Lower lobe of right lung (tissue), 2 donors: ENCODE measurements at places on chromosomes 7 and 10. TPM values are rescaled to one million over a fixed set of nuclear protein-coding genes. Genes with fewer than 3 reads are reported as not detected.

DNA sequence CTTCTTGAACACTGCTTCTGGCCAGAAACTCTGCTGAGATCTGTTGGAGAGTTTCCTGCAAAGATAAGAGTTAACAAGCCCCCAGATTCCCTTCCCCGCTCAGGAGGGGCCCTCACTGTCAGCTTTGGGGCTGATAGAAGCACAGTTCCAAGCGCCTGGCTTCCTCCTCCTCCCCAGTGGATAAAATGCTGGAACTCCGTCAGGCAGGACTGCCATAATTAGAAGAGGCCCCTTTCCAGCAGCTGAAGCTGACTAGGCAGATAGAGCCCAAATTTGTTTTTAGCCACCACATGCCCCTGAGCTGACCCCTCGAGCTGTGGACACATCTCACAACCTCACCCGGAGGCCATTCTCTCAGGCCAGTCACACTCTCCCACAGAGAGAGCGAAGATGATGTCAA lies 89.4 kb downstream of the TBXAS1 start:
- no peak overlapping the region for H3K27ac ChIP-seq
- H3K36me3 ChIP-seq = peaks cover 5% of the 10 kb centered on the region
- no peak overlapping the region for H3K4me3 ChIP-seq
- DNase-seq = no peak

DNA sequence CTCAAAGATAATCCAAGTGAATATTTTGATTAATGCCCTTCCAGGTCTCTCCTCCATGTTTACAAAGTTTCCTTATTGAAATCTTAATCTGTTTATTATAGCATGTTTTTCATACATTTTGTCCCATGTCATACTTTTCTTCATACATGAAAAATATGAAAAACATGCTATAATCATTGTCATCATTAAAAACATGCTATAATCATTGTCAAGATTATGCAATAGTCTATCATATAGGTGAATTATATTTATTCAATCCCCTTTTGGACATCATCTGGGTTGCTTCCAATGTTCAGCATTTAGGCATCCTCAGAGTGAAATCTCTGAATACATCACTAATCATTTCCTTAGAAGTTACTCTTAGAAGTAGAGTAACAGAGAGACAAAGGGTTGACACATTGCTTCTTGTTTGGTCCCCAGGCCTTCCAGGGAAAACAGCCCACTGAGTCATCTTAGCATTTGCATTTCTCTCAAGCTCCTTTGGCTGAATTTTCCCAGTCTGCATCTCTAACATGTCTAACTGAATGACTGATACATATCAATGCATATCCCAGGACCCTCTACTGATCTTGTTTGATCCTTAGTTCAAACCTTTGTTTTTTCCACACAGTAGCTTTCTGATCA lies 87.0 kb downstream of the SGMS1 start:
- H3K4me3 ChIP-seq = no peak overlapping the region
- no peak overlapping the region for H3K27ac ChIP-seq
- H3K36me3 ChIP-seq = no peaks in the 10 kb centered on the region
- peaks cover 7% of the 10 kb centered on the region for H3K4me1 ChIP-seq

DNA sequence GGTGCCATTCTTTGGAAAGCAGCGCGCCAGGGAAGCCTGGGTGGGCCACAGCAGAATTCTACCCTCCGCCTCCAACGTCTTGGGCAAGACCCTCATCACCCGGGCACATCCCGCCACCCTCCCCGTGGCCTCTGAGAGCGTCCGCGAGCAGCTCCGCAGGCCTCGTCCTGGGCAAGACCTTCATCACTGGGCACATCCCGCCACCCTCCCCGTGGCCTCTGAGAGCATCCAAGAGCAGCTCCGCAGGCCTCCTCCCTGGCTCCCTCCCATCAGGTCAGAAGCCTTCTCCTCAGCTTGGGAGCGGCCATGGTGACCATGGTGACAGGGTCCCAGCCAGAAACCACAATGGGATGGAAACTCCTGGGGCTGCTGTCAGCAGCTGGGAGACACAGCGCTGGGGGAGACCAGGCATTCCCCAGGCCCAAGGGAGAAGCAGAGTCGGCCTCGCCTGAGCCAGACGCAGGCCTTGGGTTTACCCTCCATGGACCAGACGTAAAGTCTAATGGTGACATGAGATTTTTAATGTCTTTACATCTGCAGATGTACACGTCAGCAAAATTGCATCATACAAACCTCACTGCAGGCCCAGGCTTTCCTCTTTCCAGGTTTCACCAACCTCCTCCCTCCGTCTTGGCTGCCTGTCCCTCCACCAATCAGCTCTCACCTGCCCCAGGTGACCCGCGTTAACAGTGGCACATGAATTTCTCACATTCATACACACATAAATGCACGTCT lies 55.1 kb upstream of the PPP2R2D start:
- H3K4me3 ChIP-seq = no peak overlapping the region
- H3K36me3 ChIP-seq = no peaks in the 10 kb centered on the region
- no peak for DNase-seq
- peaks cover 12% of the 10 kb centered on the region for H3K27me3 ChIP-seq
- H3K4me1 ChIP-seq = no peaks in the 10 kb centered on the region

Gene MKX
- total RNA-seq = 1.6 TPM

DNA sequence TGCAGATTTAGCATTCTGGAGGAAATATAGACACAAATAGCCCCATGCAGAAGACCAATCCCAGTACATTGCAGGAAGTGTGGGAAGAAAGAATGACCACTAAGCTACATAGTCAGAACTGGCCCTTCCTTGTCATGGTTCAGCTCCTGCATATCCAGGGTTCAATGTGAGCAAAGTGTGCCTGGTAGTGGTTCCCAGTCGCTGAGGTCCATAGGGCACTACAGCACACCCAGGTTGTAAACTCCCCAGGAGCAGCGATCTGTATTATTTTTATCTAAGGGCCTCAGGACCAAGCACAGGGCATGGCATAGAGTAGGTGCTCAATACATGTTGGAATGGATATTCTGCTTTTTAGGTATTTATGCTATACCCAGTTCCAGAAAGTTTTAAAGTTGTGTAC lies 114.4 kb downstream of the RTKN2 start:
- no peak overlapping the region for H3K4me3 ChIP-seq
- H3K4me1 ChIP-seq = no peaks in the 10 kb centered on the region
- H3K36me3 ChIP-seq = no peaks in the 10 kb centered on the region
- no peak for DNase-seq

DNA sequence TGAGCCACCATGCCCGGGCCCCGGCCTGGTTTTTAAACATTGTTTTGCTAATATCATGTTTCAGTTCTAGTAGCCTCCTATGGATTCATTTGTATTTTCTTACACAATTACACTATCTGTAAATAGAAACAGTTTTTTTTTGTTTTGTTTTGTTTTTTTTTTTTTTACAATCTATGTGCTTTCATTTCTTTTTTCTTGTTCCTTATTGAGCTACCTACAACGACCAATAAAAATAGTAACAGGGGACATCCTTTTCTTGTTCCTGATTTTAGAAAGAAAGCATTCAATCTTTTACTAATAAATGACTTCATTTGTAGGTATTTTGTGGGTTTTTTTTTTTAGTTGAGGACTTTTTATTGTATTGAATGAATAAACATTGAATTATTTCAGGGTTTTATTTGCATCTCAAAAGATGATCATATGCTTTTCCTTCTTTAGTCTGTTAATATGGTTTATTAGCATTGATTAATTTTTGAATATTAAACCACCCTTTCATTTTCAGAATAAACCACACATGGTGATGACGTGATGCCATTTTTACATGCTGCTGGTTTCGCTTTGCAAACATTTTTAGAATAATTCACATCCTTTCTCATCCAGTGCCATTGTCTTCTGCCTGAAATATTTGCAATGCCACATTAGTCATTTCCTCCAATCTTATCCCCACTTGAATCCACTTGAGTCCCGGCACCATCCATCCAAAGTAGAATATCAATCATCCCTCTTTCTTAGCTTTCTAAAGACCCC lies 18.1 kb upstream of the AKR1E2 start:
- no peak overlapping the region for H3K4me3 ChIP-seq
- no peaks in the 10 kb centered on the region for H3K27me3 ChIP-seq
- no peaks in the 10 kb centered on the region for H3K4me1 ChIP-seq
- no peaks in the 10 kb centered on the region for H3K36me3 ChIP-seq
